ENCODE measurements at places on chromosomes 1 and 21.

GRCh38 chr1:52856026-52856425 lies 13.5 kb downstream of the ZYG11A start:
- no peak for DNase-seq

DNA sequence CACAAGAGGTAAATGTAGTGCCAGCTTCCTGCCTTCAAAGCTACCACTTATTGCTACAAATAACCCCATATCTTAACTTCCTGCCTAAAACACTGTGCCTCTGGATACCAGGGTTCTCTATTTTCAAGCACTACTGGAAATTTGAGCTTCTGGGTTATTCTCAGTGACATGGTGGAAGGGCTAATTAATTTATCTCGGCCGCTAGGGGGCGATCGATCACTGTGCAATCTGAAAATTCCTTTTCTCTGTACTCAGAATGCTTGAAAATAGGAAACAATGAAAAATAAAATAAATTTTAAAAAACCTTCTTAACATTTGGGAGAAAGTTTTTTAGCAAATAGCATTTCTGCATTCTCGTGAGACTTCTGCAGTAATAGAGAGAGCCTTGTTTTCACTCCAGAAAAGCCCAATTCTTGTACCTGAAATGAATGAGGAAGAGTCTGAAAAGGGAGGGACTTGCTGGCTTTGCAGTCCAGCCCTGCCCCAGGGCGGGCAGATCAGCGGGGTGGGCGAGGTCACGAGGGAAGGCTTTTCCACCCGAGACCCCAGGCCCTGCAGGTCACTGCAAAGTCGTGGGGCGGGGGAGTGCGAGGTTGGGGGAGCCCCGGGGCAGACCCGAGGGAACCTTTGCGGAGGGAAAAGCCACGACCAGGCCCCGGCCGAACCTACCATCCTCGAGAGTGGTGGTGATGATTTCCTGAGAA lies 276.7 kb downstream of the PCP4 start:
- DNase-seq: peak; percentile 77

DNA sequence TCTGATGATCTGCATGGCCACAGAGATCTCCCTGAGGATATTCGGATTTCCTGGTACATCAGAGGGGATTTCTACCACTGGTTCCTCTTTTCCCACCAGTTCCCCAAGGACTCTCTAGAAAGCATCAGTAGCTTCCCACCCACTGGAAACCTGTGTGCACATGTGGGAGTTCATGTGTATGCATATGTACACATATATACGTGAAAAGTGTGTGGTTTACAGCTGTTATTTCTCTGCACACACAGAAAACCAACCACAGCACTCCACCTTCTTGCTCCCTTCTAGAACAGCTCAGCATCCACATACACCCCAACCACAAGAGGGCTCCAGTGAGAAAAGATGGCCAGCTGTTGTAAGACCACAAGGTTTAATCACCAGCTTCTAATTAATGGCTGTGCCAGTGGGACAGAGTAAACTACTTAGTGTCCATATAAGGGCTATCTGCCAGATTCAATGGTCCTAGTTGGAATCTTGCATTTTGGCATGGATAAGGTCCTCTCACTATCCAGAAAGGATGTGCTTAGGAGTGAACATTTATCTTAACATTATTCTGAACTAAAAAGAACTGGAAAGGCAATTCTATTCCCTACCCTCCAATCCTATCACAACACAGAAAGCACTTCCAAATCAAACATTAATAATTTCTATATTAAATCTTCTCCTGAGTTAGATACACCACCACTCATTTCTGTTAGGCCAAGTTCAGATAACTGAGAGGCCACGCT lies 24.1 kb downstream of the GPR3 start:
- DNase-seq: peak; percentile 73

DNA sequence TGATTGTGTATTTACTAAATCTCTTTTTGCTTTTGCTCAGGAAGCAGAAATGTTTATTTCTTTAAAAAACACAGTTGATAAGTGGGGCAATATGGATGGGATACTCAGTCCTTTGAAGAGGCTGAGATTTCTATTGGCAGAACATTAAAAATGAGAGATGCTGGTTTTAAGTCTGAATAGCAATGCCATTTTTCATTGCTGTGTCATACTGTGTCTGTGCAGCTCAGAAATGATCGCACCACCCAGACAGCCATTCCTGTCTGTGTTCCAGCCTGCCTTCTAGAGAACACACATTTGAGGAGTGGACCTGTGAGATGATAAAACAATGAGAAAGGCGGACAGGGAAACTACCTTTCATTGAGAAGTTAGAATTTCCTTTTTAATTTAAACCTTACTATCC lies 231.2 kb upstream of the USP24 start:
- DNase-seq: no peak

DNA sequence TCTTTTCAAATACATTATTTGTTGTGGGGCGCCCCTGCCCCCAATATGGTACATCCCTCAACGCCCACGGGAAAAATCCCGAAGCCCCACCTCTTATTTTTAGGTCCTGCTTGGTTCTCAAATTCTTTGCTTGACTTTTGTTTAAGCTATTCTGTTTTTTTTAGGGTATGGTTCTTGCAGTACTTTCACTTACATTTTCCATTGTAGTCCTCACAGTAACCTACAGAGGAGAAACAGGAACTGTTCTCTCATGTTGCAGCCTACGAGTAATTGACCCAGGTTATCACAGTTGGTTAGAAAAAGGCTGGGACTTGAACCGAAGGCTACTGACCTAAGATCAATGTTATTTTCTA lies 697 bp upstream of the C21orf91 start:
- DNase-seq: no peak

GRCh38 chr1:50502147-50502546 lies 78.9 kb upstream of the DMRTA2 start:
- no peak for DNase-seq

GRCh38 chr1:230792691-230793462 lies 45.7 kb downstream of the CAPN9 start:
- DNase-seq: no peak

DNA sequence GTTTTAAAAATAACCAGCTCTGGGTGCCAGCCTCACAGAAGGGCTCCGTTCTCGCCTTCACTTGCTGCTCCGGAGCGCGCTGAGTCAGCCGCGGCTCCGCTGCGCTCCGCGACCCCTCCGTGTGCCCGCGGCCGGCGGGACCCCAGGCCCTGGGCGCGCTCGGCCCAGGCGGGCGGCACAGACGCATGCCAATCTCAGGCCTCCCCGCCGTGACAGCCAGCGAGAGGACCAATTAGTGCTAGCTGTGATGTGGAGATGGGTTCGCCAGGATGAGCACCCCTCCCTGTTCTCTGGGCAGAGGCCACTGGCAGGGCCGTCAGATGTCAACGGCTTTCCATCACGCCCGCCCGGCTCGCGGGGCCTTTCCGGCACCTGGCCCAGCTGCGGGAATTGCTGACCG lies 293.8 kb downstream of the SPATA17 start:
- no peak for DNase-seq

- no peak for DNase-seq
Measured at GRCh38 chr1:34052565-34052964, 112.5 kb downstream of the CSMD2 start.

DNA sequence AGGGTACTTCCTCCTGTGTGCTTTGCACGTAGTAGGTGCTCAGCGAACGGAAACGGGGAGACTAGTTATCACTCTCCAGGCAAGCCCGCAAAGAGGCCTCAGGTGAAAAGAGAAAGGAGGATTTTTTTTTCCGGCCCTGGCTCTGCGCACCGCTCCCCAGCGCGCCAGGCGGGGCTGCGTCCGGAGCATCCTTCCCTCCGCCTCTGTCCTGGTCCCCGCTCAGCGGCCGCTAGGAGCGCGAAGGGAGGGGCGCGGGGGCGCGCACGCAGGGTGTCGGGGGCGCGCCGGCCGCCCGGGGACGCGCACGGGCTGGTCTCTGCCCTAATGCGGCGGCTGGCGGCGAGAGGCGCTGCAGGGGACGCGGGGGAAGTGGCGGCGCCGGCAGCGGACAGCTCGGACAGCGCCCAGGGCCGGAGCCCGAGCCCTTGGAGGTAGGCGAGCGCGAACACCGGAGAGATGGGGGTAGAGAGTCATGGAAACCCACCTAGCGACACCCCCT lies 42.3 kb upstream of the NFASC start:
- DNase-seq: peak; percentile 96

DNA sequence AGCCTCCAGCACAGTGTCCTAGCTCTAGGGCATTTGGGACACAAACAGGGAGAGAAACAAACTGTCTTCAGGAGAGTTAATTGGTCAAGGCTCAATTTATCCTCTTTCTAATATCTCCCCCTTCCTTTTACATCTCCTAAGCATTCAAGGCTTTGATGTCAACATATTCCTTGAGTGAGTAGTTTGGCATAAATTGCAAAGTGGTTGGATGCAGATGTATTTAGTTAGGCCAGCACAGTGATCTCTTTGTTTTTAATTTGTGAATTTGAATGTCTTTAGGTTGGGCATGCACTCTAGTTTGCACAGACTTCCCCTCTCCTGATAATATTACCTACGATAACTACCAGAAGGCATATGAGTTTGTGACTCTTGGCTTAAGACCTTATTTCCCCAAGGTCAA lies 12.5 kb upstream of the OLFML2B start:
- DNase-seq: no peak

DNA sequence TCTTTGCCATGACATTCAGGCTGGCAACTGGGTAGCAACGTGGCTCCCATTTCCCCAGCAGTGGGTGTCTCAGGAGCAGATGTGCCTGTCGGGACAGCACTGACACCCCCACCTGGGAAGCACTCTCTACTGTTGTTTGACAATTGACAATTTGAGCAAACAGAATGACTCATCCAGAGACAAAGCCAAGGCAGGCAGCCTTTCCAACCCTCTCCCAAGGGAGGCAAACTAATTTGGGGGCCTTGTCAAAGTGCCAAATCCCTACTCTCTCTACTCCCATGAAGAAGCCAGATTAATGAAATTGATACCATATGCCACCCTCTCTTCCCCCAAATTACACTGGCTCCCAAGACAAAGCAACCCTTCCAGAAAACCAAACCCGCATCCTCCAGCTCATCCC lies 65.6 kb downstream of the GRIK3 start:
- DNase-seq: no peak

DNA sequence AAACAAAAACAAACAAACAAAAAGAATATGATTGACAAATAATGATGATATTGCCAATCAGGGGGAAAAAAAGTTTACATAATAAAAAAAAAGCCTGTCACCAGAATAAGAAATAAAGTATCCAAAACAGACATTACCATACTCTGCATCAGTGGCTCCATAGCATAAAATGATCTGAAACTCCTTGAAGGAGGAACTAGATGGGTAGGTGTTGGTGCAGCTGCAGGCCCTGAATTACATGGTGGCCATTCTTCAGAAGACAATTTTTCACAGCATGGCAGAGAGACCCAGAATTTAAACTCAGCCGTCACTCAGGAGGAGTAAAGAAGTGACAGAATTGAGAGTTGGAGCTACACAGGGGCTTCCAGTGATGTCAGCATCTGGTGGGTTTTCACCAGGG lies 60.2 kb downstream of the GLUL start:
- DNase-seq: no peak

DNA sequence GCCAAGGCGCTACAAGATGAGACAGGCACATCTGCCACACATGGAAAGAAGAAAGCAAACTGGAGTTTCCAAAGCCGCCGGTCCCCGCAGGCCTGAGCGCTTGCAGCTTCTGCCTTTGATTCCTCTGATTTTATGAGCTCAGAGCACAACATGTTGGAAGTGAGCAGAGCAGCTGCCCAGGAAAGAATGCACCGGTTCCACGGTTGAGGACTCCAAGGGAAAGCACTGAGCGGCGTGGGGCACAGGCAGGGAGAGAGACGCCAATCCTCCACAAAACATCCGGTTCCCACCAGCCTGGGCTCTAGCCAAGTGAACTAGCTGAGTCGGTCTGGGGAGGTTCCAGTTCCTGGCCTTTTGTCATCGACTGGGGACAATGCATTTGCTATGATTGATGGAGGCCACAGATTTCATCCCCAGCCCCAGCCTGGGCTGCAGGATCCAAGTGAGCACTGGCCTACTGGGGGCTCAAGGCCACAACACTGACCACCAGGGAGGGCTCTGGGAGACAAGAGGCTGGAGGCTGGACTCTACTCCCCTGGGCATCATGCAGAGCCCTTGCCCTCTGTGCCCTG lies 253.1 kb upstream of the IRF2BP2 start:
- peak; percentile 13 for DNase-seq

GRCh38 chr21:31420354-31420753 lies 76.3 kb upstream of the TIAM1 start:
- no peak for DNase-seq

DNA sequence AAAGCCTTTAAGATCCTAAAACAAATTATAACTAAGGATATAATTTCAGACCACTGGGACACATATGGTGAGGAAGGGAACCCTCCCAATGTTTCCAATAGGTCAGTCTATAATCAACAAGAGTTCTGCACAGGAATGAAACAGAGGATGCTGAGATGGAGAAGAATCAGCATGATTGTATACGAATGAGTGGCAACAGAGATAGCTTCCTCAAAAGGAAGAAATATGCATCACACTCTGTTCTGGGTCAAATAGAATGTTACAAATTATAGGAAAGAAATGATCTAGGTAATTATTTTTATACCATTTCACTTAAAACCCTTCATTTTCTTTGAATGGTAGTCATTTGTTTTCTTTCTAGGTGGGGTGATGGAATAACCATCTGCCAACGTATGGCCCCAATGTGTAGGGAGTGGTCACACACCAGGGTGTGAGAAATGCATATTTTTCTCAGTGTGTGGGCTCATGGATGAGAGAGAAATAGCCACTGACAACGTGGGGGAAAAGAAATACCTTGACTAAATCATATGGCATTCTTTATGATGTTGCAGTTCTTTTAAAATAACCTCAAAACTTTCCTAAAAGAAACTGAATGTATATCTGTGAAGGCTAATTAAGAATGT lies 104.6 kb upstream of the IVNS1ABP start:
- DNase-seq: no peak

DNA sequence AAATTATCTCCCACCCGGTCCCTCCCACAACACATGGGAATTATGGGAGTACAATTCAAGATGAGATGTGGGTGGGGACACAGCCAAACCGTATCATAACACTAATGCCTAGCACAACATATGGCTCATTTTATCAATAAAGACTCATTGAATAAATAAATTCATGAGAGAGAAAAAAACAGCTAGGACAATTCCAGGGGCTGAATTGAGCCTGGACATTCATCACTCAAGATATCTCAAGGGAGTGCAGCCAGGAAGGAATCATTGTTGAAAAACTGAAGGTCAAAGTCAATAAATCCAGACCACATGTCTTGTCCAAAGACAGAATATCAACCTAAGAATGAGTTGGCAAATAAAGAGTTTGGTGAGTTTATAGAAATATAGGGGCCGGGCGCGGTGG lies 644.1 kb downstream of the PLPP3 start:
- no peak for DNase-seq

GRCh38 chr1:20126041-20126805 lies 6.9 kb upstream of the PLA2G2D start:
- DNase-seq: no peak

DNA sequence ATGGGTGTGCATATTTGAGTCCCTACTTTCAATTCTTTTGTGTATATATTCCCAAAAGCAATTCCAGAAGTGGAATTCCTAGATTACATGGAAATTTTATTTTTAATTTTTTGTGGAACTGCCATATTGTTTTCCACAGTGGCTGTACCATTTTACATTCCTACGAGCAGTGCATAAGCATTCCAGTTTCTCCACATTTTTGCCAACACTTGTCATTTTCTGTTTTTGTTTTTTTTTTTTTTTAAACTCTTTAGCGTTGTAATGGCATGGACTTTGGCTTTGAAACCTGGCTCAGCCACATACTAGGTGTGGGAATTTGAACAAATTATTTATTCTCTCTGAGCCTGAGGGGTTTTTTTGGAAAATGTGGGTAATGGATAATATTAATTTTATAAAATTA lies 214.5 kb upstream of the UBE2U start:
- no peak for DNase-seq

- DNase-seq: peak; percentile 56
Measured at GRCh38 chr1:31181515-31182343, 58.0 kb downstream of the NKAIN1 start.
